ENCODE measurements at places on chromosomes 2 and 18.

GRCh38 chr18:9055185-9055584, 47.3 kb upstream of the NDUFV2 start:
- no peak for DNase-seq

DNA sequence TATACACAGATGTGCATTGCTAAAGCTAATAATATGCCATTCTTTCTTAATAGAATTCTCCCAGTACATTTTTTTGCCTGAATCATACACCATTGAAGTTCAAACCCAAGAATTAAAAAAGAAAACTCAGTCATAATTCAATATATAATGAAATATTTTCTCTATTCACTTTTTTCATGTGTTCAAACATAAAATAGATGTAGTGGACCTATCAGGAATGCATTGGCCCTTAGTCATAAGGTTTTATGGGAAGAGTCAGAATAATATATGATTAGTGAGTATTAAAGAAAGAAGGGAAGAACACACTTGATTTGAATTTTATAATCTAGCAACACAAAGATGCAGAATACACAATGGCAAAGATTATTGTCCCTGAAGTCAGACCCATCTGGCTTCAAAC, 297.0 kb upstream of the COL3A1 start:
- no peak for DNase-seq

GRCh38 chr18:5298156-5298852, 2.8 kb upstream of the ZBTB14 start:
- no peak for DNase-seq

DNA sequence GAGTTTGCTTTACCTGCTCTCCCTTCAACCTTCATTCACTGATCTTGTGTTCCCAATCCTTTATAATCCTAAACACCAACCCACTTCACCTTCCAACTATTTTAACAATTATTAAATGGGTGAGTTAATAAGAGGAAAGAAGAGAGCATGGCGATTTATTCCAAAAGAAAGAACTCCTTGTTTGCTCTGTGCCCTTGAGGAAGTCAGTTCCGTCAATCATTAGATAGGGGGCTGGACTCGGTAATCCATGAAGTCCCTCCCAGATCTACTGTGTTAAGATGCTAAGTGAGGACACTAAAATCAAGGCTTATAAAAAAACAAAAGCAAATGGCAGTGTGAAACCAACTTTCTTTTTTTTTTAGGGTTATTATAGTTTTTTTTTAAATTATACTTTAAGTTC, 589.9 kb downstream of the XIRP2 start:
- no peak for DNase-seq

- no peak for DNase-seq
Measured at GRCh38 chr2:12465631-12466135, 251.1 kb upstream of the TRIB2 start.

DNA sequence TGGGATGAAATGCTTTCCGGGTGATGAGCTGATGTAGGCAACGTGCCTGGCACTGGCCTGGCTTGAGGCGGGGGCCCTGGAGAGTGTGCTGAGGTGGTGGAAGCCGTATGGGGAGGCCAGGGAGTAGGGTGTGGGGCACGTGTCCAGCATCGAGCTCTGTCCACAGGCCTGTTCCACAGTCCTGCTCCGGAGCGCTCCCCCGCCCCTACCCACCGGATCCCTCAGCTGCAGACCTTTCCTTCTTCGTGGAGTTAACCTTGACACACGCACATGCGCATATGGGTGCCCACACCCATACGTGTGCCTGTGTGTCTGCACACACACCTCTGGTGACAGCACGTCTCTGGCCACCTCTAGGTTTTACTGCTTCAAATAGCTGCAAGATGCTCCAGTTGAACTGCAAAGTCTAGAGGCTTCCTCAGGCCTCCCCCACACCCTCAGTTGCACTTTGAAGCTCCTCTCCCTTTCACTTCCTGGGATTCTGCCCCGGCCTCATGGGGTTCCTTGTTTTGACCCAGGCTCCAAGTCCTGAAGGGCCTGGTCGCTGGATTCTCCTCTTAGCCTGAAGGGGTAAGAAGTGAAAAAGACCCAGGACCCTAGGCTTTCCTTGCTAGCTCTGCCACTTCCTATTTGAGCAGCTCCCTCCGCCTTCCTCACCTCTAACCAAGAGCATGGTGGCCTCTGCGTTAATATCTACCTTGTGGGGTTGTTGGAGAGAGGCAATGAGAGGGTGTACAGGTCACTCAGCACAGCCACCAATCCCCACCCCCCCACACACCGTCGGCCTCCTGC, 49.5 kb downstream of the INHBB start:
- DNase-seq = no peak

- DNase-seq = no peak
Measured at GRCh38 chr2:25053041-25053440, 11.2 kb downstream of the EFR3B start.

- DNase-seq = no peak
Measured at GRCh38 chr2:102306125-102306524, 5.2 kb upstream of the IL1RL1 start.

DNA sequence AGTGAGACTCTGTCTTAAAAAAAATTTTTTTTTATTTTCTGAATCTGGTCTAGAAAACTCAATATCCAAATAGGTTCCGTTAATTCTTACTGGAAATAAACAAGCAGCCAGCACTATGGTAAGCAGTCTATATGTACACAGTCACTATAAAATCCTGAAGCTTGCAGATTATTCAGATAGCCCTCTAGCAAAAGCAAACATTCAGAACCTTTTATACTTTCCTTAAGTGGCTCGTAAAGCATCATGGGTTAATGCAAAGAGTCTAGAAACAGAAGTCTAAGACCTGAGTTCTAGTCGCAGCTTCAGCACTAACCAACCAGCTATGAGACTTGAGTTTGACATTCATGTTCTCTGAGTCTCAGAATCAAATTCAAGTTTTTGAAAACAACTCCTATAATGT, 51.9 kb downstream of the SIGLEC15 start:
- DNase-seq = no peak
